ENCODE measurements at places on chromosomes 13 and 19.

DNA sequence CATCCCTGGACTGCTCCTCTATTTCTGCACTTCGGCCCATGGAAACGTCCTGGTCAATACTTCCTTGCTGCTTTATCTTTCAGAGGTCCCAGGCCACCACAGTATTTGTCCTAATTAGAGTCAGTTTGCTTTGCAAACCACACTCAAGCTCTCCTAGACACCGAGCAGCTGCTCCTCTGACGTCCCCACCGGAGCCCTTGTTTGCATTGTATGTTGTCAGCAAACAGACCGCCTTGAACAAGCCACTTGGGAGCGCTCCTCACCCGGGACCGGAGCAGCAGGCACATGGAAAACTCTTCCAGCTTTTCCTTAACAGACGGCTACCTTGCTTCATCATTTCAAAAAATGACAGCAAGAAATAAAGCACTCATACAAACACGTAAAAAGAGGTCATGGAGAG, 51.5 kb upstream of the GTF3A start:
- DNase-seq: no peak

GRCh38 chr19:16201011-16201391, 3.3 kb downstream of the AP1M1 start:
- no peak for DNase-seq

DNA sequence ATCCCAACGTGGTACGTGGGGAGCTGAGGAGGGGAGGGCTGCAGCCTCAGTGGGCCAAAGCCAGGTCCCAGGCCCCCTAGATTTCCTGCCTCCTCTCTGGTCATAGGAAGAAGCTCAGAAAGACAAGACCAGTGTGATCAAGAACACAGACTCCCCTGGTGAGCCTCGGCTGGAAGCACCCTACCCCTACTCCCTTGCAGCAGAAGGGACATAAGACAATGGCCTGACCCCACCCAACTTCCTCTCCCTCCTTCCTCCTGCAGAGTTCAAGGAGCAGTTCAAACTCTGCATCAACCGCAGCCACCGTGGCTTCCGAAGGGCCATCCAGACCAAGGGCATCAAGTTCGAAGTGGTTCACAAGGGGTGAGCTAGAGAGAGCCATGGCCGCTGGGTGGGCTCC, 11.5 kb downstream of the PODNL1 start:
- no peak for DNase-seq

DNA sequence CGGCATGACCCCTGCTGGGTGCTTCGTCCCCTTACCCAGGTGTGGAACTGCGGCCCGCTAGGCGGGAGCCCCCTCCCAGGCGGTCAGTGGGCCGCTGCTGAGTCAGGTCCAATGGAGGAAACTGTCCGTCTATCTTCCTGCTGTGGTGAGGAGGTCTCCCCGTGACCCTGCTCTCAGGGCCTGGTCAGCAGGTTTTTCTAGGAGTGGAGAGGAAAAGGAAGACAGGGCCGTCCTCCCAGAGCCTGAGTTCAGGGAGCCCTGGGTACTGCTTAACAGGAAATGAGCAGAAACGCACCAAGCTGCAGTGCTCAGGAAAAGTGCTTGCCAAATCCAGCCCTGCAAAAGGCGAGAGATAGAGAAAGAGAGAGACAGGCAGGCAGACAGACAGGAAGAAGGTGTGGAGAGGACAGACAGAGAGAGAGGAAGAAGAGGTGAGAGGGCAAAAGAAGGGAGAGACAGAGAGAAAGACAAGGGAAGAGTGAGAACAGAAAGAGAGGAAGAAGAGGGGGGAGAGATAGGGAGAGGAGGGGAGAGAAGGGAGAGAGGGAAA, 10.3 kb downstream of the SH3GL1 start:
- no peak for DNase-seq

DNA sequence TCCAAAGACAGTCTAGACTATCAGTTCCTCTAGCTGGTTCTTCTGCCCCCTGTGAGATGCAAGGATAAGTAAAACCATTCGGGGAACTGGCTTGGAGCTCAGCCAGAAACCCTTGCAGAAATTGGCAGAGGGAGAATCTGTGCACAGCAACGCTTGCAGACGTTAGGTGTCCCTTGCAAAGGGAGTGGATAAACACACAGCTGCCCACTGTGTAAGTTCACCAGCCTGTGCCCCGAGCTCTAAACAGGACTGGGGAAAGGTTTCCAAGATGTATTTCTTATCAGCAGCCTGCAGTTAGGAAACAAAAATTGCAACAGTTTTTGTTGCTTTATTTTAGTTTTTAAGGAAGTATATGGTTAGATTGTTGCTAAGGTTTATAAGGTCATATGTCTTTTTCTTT, 19.0 kb upstream of the ADGRE1 start:
- no peak for DNase-seq

- DNase-seq: no peak
Measured at GRCh38 chr13:27481766-27482165, 31.4 kb upstream of the MTIF3 start.

DNA sequence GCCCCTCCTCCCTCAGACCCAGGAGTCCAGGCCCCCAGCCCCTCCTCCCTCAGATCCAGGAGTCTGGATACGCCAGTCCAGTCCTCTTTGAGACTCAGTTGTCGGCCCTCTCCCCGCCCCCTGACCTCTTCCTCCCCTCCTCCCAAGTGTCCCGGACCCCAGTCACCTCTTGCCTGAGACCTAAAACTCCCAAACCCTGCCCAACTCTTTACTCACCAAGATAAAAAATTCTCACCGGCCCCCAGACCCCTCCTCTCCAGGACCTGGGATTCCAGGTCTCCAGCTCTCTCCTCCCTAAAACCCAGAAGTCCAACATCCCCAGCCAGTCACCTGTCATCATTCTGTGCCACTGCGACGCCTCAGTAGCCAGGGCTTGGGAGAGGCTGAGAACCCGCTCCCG, 1.4 kb upstream of the HSD17B14 start:
- no peak for DNase-seq

- DNase-seq: no peak
Measured at GRCh38 chr19:16089010-16089846, 12.9 kb downstream of the TPM4 start.

DNA sequence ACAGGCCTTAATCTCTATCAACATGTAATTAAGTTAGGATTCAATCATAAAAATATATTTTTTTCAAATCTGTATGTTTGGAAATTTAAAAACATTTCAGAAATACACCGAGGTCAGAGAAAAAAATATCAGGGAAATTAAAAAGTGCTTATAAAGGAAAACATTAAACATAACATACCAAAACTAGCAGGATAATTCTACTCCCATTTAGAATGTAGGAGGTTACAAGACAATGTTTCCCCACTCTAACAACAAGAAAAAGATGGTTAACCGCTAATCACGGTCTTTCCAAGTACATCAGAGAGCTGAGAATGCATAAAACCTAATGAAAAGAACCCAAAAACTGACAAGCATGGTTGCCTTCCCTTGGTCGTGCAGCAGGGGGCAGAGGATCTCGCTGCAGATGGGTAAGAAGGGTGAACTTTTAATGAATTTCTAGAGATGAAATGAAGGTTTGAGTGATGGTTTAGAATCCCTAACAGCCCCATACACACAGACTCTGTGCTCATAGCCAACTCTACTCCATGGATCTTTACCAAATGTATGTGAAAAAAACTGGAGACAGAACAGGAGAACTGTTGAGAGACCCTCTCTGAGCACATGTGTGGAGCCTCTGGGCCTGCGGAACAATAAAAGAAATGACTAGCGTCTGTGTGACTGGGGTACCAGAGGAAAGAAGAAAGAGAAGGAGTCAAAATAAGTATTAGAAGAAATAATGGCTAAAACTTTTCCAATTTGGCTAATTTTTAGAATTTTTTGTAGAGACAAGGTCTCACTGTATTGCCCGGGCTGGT, 51.3 kb upstream of the LSM14A start:
- peak; percentile 34 for DNase-seq

DNA sequence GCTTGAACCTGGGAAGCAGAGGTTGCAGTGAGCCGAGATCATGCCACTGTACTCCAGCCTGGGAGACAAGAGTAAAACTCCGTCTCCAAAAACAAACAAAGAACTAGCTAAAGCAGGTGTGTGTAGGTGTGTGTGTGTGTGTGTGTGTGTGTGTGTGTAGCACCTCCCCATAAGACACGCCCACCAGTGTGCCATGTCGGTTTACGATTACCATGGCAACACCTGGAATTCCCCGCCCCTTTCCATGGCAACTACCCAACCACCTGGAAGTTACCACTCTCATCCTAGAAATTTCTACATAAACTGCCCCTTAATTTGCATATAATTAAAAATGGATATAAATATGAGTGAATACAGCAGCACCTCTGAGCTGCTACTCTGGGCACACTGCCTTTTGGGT, 80.9 kb upstream of the ADGRE5 start:
- DNase-seq: no peak

DNA sequence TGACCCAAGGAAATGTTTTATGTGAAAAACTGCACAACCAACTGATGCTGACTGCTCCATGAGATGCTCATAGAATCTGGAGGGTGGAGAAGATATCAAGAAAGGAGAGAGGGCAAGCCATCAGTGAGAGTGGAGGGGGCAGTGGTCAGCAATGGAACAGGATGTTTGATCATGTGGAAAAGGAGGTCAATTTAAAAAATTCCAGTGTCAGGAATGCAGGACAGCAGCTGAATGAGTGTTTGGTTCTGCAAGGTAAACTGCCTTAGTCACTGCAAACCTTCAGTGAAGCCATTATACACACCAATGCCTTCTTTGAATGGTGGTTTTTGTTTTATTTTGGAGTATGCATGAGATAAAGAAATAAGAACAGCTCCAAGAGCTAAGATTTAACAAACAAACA, 121.5 kb downstream of the FGF14 start:
- no peak for DNase-seq

- no peak for DNase-seq
Measured at GRCh38 chr19:3292958-3293529, 68.6 kb downstream of the CELF5 start.
